ENCODE measurements at places on chromosomes 3 and 15. TPM values are rescaled to one million over a fixed set of nuclear protein-coding genes. Genes with fewer than 3 reads are reported as not detected.

SLC26A6 gene
- 16.0 TPM for total RNA-seq

DNA sequence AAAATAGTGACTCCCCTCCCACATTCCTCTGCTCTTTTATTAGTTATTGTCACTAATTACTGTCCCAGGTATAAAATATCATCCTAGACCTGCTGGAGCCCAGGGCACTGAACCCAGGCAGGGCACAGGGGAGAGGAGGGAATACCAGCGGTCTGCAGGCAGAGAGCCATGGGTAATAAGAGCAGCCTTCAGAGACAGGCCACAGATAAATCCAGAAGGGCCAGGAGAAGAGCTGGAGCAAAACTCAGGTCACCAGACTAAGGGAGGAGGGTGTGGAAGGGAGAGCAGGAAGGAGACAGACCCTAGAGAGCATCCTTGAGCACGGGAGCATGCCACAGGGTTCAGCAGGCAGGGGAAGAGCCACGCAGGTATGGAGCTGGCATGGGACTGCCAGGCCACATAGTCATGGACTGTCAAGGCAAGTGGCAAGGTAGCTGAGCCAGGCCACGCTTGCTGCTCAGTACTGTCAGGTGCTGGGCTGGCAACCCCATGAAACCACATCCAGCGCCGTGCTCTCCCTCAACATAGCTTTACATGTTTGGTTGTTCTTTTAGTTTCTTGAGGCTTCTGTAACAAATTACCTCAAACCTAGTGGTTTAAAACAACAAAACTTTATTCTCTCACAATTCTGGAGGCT is 15.6 kb upstream of the CAPN3 start:
- no peak for DNase-seq

DNA sequence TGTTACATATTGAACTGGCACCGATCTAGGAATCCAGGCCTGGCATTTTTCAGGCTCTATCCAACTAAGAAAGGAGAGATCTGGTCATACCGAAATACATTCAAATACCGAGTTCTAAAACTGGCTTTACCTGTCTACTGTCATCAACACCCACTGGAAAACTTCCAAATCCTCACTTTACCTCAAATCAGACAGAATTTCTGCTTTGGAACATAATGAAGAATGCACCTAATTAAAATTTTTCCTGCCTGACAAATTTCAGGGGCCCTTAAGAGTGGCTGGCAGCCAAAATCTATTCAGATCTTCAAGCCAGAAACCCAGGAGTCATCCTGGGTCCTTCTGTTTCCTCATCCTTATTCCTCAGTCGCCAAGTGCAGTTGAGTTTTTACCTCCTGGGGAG is 198.6 kb upstream of the FEZF2 start:
- no peak for DNase-seq

DNA sequence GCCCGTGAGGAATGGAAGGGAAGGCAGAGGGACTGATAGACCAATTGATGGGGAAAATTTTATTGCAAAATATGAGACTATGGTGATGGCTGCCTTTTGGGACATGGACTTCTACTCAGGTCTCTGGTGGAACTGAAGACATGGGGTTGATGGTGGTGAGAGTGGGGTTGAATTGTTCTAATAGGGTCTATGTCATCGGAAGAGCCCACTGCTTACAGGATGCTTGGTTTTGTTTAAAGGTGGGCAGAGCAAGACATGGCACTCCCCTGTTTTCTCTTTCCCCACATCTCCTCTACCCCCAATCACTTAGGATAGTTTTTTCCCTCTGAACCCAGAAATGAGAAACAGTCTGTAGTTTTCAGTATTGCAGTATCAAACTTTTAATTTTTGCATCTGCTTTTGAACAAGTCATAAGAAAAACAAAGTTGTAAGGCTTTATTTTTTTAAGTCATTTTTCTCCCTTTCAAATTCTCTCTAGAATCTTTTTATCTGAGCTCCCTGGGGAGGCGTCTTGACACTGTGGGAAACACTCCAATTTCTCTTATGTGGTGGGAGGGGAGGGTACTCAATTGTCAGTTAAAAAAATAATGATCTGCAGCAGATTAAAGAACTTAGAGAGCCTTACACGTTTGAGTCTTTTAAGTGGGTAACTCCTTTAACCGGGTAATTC is 276.2 kb upstream of the TBC1D5 start:
- no peak for DNase-seq
